ENCODE measurements at places on chromosomes 16 and 17.

DNA sequence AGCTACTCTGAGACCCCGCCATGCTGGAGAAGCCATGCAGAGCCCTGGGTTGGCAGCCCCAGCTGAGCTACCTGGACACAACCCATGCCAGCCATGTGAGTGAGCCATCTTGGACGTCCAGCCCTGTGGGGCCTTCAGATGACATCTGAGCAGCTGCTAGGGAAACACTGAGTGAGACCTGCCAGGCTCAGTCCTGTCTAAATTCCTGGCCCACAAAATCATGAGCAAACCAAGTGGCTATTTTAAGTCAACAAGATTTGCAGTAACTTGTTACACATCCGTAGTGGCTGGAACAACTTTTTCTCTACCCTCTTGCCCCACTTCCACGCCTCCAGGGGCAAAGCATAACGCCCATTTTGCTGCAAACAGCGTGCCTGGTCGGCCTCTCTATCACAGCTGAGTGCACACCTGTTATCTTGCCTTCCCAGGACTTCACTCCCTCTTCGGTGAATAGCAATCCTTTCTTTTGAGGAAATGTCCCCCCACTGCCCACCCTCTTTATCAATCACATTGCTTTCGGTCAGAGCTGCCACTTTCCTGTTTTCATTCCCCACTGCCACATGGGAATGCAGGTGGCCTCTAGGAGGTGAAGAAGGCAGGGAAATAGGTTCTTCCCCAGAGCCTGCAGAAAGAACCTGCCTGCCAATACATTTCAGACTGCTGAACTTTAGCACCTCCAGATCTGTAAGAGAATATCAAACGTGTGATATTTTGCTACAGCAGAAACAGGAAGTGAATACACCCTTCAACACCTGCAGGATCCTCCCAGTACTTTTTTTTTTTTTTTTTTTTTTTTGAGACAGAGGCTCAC, 7.4 kb upstream of the SCIMP start:
- no peak for DNase-seq

DNA sequence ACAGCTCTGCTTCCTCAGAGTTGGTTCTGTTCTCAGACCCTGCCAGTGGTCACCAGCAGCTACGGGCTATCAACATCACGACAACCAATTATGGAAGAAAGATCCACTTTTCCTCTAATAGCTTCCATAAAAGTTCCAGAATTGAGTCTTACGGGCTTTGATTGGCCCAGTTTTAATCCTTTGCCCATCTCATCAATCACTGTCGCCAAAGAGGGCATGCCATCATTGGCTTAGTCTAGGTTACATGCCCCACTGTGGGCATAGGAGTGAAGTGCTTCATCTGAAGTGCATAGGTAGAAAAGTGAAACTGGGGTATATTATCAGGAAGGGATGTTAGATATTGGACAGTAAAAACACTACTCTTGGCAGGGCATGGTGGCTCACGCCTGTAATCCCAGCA, 76.6 kb upstream of the DHX40 start:
- no peak for DNase-seq

DNA sequence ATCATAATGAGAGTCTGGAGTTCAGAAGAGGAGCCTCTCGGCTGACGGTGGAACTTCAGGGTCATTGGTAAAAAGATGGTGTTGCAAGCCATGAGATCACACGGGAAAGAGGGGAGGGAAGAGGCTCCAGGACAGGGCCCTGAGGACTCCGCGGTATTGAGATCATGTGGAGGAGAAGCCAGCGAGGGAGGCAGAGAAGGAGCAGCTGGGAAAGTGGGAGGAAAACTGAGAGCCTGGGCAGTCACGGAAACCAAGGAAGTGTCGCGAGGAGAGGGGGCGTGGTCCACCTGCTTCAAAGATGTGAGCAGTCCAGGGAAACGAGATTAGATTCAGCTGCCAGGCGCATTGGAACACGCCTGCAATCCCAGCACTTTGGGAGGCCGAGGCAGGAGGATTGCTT, 27.7 kb upstream of the SBK1 start:
- no peak for DNase-seq

DNA sequence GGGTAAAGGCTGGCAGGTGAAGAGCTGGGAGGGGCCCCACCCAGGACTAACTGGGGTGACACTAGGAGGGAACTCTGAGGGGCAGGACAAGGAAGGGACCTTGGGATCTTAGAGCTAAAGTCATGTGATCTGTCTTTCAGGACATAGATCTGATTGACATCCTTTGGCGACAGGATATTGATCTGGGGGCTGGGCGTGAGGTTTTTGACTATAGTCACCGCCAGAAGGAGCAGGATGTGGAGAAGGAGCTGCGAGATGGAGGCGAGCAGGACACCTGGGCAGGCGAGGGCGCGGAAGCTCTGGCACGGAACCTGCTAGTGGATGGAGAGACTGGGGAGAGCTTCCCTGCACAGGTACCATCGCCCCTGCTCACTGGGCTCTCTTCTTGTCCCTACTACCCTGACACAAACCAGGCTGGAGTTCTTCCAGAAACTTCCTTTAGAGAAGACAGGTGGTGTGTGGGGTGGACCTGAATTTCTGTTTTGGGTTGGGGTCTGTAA, 8.1 kb downstream of the NFE2L1 start:
- DNase-seq: no peak

DNA sequence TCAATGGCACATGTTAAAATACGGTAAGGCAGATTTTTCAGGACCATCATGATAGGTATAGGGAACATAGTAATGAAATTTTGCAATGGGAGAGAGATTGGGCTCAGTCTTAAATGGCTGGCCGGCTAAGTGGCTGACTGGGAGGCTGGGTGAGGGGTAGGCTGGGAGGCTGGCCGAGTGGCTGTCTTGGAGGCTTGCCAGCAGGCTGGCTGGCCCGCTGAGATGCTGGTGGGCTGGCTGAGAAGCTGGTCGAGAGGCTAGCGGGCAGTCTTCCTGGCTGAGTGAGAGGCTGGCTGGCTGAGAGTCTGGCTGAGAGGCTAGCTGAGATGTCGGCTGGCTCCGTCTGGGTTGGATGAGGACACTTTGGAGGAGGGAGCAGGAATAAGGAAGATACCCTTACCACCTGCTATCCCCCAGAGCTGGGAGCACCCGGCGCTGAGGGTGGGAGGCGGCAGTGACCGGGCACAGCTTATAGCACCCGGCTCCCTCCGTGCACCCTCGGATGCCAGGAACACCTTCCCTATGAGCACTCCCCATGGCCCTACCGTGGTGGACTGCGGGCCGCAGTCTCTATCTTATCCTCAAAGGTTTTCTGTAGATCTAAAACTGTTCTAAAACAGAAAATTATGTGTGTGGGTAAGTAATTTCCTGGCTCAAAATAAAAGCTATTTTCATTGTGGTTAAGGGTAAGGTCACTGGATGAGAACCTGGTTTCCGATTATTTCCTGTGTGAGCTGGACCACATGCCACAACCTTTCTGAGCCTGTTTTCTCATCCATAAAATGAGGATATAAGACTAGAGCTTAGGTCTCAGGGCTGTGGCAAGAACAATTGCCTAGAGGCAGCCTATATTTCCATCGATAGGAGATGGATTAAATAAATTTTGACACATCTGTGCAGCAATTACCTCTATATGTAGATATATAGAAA, 34.5 kb upstream of the TMC5 start:
- no peak for DNase-seq

DNA sequence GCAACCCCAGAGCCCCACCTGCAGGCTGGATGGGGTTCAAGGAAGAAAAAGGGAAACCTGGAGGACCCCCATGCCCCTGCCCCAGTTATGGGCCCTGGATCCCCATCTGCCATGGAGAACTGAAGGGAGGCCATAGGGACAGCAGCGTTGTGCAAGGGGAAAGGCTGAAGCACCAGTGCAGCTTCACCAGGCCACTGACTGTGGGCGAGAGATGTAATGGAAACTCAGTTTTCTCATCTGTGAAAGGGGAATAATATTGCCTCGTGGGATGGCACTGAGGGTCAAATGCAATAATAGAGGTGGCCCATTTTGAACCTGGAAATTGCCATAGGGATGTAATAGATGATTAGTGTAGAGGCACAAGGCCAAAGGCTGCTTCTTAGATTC, 9.9 kb upstream of the TSPOAP1 start:
- DNase-seq: no peak

DNA sequence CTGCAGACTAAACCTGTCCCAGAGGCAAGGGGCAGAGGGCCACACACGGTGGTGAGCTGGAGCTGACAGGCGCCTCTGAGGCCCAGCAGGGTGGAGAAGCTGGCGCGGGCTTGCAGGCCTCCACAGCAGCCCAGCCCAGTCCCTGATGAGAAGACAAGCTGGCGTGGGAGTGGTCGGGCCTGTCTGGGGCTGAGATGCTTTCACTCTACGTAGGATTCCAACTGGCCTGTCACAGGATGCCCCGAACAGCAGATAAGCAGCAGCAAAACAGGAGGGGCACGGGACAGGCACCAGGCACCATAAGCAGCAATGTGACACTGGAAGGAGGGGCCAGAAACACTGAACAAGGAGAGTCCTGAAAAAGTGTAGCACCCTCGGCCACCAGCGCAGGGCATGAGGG, 40.1 kb downstream of the PEMT start:
- no peak for DNase-seq

DNA sequence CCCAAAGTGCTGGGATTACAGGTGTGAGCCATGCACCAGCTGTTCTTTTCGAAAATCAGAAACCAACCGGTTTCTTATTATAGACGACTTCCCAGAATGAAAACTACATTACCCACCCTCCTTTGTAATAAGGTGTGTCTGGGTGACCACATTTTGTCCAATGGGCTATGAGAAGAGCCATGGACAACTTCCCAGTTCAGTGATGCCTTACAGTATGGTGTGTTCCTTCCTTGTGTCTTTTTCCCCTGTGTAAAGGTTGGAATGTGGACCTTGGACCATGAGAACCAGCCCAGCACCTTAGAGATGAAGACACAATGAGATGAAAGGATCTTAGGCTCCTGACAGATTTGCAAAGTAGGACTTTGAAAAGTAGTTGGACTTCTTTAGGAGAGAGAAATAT, 85.0 kb upstream of the ATF7IP2 start:
- no peak for DNase-seq

GRCh38 chr17:65523411-65523810, 38.0 kb downstream of the AXIN2 start:
- no peak for DNase-seq

- DNase-seq: no peak
Observed at GRCh38 chr16:12551946-12552345, 251.7 kb downstream of the CPPED1 start.

- no peak for DNase-seq
Observed at GRCh38 chr16:63714876-63715275, 1407.0 kb downstream of the CDH11 start.

DNA sequence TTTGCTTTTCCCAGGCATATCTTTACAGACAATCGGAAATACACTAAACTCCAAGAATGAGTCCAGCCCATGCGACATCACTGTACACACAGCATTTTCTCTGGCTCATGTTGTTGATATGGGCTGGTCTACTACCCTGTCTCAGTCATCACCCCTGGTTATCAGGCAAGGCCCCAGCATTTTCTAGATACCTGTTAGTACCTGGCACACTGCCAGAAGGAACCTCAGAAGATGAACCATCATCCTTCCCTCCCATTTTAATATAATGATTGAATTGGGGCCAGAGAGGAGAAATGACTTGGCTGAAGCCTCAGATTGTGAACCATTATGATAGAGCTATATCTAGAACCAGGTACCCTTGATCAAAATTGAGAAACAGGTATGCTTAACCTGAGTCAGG, 406.2 kb downstream of the CDH11 start:
- no peak for DNase-seq

- no peak for DNase-seq
Observed at GRCh38 chr16:89695875-89696669, 5.4 kb downstream of the SPATA2L start.

DNA sequence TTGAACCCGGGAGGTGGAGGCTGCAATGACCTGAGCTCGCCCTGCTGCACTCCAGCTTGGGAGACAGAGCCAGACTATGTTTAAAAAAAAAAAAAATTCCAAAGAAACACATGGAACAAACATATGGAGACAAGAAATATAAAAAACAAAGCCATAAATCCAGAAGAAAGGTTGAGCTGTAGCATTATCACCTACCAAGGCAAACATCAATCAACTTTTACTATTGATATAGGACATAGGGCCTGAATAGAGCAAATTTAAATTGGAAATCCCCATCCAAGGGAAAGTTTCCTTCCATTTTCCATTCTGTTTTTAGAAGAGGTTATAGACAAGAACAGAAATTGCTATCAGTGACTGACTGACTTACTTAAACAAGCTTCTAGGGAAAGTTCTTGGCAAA, 56.6 kb downstream of the SSH2 start:
- no peak for DNase-seq

DNA sequence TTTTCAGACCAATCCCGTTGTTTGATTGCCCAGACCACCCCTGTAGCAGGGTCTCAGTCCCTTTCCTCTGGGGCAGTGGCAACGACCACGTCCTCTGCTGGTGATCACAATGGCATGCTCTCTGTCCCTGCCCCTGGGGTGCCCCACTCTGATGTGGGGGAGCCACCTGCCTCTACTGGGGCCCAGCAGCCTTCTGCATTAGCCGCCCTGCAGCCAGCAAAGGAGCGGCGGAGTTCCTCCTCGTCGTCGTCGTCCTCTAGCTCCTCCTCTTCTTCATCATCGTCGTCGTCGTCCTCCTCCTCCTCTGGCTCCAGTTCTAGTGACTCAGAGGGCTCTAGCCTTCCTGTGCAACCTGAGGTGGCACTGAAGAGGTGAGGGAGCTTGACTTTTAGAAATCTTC, 9.2 kb downstream of the ELOB start:
- DNase-seq: no peak

DNA sequence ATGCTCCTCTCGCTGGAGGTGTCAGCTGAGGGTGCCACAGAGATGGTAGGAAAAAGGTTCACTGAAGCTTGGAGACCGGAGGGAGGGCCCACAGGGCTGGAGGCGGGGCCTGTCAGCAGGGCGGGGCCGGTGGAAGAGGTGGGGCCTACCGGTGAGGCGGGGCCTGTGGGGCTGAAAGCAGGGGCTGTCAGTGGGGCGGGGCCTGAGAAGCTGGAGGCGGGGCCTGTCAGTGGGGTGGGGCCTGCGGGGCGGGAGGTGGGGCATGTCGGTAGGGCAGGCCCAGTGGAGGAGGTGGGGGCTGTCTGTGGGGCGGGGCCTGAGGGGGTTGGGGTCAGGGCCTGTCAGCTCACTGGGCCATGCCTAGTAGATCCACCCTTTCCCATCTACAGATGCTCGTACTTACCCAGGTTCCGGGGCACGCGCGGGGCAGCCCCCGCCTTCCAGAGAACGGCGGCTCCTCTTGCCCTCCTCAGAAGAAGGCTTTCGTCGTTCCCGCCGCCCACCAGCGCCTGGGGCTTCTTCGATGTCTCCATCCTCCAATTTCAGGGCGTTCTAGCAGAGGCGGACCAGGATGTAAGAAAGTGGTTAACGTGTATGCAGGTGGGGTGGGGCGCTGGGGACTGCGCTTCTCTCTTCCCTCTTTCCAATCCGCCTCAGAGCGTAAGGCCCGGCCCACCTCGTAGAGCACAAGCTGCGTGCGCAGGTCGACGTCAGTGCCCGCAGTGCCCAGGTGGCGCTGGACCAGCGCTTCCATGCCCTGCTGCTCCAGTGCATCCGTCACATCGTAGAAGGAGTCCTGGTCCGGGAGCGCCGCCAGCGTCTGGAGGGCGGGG, 9.8 kb downstream of the TMEM208 start:
- no peak for DNase-seq

All from NCI-H1417 treated with DMSO at 0.1 percent for 48 hours (cell line).